ENCODE measurements at places on chromosomes 4 and X.
A peak's percentile ranks its signal among the peaks of the same experiment; 100 is the strongest.

- DNase-seq, result no peak
Measured at GRCh38 chrX:77694491-77694890, 91.5 kb downstream of the ATRX start.

DNA sequence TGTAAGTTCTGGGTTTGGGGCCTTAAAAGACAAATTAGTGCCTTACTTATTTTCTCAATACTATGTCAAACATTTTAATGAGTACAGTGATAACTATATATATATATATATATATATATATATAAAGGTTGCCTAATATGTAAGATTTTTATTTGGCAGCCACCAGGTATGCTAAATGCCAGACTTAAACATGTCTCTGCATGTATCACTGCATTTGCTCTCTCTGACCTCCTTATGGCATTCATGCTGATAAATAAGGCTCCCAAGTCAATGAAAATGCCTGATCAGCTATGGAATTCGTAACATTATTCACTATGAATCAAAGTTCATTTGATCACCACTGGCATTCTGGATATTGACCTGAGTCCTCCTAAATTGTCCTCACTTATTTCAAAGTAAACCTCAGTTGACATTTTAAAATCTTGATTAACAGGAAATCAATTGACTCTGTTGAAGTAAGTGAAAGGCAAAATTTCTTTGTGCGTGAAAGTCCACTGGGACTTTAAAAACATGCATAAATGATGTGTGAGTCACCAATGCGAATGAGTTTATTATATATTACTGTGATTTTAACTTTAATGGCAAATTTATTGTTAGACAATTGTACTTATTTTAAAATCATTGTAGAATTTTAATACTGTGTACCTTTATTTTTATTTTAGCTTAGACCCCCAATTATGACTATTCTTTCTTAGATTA is 29.2 kb upstream of the AREG start:
- no peak for DNase-seq

GRCh38 chr4:16858275-16858752 is 40.1 kb downstream of the LDB2 start:
- DNase-seq, result no peak

DNA sequence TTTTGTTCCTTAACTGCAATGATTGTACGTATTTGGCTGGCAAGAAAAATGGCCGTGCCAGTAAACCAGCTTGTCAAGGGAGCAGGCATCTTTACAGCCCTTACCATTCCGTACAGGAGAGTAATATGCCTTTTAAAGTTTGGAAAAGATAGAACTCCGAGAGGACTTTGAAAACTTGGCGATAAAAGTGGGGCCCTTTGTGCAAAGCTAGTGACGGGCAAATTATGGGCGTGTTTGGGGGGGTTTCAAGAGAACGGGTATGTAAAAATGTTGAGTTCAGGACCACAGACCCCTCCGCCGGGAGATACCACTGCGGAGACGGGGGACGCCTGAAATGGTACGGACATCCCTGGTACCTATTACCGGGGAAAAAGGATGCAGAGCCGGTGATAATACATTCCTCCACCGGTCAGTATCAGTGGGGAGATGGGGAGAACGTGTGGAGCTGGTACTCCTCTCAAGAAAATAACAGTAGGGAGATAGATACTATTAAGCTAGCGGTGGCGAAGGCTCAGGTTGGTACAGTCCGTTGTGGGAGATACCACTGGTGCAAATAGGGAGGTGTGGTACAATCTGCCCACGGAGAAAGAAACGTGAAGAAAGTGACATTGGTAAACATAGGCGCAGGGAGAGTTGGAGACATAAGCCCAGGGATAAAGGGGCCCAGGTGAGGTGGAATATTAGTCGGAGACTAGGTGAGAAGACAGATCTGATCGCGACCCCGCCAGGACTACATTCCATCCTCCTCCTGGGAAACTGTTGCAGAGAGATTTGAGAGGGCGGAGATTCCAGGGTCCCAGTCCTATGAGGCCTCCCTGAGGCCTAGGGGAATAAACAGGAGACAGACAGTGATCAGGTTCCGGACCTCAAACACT is 14.5 kb downstream of the SPACA5 start:
- DNase-seq, result peak; percentile 70

DNA sequence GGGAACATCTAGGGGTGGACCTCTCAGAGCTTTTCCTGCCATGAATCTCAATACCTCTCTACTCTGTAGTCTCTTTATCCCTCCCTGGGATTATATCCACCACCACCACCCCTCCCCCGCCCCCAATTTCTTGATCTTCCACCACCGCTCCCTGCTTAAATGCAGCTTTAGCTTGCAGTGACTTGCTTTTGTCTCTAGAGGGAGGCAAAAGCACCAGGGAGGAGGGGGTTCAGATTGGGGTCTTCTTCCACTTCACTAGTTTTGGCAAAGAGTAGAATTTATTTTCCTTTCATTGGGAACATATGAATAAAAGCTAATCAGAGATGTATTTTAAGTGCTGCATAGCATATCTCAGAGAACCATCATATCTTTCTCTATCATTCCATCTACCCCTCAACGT is 5.5 kb downstream of the ARHGAP36 start:
- no peak for DNase-seq

DNA sequence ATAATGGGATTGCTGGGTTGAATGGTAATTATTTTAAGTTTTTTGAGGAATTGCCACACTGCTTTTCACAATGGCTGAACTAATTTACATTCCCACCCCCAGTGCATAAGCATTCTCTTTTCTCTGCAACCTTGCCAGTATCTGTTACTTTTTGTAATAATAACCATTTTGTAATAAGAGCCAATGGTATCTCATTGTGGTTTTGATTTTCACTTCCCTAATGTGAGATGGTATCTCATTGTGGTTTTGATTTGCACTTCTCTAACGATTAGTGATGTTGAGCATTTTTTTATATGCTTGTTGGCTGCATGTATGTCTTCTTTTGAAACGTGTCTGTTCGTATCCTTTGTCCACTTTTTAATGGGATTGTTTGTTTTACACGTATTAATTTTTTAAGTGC is 213.1 kb upstream of the HDX start:
- no peak for DNase-seq

DNA sequence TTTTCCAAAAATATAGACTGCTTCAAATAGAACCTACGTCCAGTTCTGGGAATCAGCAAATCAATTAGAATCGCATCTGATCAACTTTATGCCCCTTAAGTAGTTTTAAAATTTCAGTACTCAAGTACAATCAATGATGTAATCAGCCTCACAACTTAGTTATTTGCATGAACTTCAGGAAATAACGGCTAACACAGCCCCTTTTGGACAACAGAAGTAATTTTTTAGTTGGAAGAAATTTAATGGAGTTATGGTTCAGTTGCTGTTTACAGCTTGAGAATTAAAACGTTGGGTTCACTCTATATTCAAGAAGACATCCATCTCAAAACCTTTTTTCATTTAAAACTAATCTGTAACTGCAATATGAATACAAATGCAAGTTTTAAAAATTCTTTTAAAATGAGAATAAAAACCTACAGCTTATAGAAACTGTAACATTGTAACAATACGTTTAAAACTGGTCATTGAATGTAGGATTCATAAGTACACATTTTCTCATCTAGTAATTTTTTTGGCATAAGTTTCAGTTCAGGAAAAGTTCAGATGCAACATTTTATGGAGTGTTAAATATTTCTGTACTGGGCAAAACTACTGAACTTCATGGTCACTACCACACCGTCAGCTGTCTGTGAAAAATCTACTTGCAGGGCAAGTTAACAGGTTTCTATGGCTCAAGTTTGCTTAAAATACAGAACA is 956 bp downstream of the TAPT1 start:
- no peak for DNase-seq

- no peak for DNase-seq
Measured at GRCh38 chr4:67456577-67457196, 88.6 kb downstream of the CENPC start.

- DNase-seq, result no peak
Measured at GRCh38 chr4:74667438-74667837, 126.9 kb downstream of the BTC start.

- no peak for DNase-seq
Measured at GRCh38 chr4:37236165-37236564, 8.4 kb upstream of the NWD2 start.

DNA sequence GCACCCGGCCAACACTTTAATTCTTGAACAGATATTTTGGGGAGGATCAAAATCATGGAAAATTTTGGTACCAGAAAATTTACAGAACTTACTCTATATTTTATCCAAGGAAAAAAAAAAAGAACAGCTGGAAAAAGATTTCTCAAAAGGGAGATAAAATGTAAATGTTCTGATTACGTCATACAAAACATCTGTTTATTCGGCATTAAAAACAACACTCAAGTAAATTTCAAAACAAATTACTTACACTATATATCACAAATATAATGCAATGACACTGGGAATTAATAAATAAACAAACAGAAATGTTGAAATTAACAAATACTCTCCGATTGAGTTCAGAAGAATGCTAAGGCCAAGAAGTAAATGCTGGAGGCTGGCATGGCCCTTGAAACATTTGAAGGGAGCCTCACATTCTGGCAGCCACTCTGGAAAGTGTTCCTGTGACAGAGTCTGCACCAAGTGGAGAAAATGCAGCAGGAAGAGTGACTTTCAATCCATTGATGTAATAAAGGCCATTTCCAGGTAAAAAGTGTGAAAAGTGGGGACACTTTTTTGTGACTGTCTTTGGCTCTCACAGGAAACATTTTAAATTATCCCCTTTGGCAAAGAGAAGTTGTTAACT is 486.0 kb upstream of the CTSO start:
- no peak for DNase-seq
